ENCODE measurements at places on chromosomes 7 and 10.

GRCh38 chr7:121397822-121398221 is 1.7 kb upstream of the FAM3C start:
- no peak for DNase-seq

GRCh38 chr7:93821463-93821862 is 69.1 kb downstream of the TFPI2 start:
- DNase-seq = no peak

- no peak for DNase-seq
These were observed 188.6 kb downstream of the ZNF365 start for GRCh38 chr10:62562795-62563194.

DNA sequence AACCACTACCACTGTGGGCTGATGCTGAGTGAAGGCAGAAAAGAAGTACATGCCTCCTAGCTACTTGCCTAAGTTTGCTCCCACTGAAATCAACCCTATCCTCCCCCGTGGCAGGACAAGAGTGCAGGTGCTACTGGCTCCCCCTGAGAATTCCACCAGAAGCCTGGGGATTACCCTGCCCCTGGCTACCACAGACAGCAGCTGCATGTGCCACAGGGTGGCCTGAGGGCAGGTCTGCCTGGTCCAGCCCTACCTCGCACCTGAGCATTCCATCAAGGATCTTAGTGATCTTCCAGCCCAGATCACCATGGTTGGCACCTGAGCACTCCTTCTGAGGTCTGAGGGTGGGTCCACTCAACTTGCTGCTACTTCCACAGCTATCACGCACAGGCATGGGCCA is 176.4 kb upstream of the SMIM30 start:
- DNase-seq = no peak

- peak; percentile 68 for DNase-seq
These were observed 251.1 kb upstream of the LRRN3 start for GRCh38 chr7:110839866-110840265.

- DNase-seq = no peak
These were observed 32.3 kb downstream of the CCNY start for GRCh38 chr10:35368485-35369048.

DNA sequence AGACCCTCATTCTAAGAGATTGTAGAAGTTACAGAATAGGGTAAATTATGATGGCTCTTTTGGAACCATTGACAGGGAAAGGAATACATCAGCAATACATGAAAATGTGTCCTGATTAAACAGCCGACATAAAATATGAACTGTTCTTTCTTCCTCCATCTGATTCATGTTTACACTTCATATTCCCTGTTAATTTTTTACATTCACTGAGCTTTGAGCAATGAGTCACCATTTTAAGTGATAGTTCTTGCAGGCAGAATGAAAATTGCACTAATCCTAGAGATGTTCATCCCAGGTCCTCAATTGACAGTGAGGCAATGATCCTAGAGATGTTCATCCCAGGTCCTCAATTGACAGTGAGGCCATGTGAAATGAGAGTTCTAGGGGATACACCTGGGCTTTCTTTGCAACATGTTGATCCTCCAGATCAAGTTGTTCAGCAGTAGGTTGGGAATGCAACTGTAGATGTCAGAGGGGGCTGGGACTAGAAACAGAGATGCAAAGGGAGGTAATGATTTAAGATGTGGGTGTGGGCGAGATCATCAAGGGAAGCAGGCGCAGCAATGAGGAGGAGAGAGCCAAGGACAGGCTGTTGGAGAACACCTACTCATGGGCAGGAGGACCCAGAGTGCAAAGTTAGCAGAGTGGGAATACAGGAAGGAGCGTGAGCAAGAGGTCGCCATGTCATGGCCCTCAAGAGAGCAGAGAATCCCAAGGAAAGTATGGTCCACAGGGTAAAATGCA is 138.7 kb downstream of the ZNF365 start:
- DNase-seq = no peak

GRCh38 chr7:126750207-126750911 is 502.4 kb downstream of the GRM8 start:
- no peak for DNase-seq

GRCh38 chr7:46226860-46227259 is 305.8 kb upstream of the IGFBP3 start:
- no peak for DNase-seq

GRCh38 chr10:95430231-95430951 is 130.8 kb downstream of the SORBS1 start:
- DNase-seq = peak; percentile 30

DNA sequence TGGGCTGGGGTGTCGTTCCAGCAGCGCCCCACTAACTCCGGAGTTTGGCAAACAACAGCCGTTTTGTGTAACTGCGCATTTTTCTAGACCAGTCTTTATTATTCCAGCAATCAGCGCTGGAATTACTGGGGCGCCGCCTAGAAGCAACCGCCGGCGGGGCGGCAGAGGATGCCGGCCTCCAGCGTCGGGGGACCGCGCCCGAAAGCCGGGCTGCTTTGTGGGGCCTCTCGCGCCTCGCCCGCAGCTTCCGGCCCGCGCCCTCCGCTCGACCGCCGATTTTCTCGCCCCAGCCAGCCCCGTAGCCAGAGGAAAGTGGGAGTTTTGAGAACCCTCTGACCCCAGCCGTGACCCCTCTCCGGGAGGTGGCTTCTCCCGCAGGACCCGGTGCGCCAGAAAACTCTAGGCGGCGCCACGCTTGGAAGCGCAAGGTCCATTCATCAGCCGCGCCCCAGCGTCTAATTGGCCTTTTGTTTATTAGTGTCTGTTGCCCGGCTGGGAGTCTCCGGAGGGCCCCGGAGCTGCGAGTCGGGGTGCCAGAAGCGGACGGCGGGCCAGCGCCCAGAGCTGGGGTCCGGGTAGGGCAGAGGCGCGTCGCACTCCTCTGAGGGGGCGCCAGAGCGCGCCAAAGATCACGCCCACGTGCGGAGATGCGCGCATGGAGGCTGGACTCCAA is 10.7 kb downstream of the EMX2 start:
- DNase-seq = no peak

- no peak for DNase-seq
These were observed 27.4 kb downstream of the PILRA start for GRCh38 chr7:100400656-100401055.

DNA sequence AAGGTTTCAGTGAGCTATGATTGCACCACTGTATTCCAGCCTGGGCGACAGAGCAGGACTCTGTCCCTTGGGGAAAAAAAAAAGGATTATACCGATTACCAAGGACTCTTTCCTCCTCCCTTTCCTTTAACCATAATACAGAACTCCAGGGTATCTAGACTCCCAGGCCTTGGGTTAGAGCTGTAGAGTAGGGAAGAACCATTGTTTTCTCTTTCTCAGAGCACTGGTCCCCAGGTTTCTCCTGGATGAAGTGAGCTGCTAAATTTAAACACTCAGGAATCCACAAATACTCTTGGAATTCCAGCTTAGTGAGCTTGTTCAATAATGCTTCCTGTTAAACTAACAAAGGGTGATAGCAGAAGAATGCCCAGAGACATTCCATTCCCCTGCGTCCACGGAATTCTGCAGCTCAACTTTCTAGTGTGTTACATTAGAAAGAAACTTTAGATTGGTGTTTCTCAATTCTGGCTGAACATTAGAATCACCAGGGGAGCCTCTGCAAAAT is 14.6 kb upstream of the RPEL1 start:
- DNase-seq = no peak

DNA sequence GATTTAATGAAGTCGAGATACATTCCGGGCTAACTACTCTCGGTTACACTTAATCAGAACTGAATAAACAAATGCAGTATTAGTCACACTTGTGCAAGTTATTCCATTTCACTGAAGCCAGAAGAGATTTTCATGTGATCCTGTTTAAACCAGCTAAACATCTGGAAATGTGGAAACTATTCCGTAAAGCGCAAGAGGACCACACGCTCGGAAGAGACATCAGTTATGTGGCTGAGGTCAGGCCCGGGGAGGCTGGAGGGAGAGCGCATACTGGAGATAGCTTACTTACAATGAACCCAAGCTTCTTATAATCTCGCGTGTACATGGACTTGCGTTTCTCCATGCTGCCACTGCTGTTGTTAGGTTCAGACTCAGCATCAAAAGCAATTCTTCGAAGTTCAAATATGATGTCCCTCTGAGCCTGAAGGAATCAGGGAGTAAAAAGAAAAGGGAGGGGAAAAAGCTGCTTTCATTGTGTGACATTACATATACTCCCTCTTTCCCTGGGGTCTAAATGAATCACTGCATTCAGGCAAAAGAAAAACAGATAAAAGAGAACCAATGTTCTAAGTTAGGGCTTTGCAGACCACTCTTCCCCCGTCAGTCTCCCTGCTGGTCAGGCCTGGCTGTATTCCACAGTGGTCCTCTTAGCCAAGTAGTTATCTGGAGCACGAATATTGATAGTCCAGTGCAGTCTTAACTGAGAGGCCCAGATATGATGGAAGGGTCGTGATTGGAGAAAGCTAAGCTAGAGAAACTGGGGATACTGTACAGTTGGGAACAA is 237.4 kb downstream of the ELMO1 start:
- no peak for DNase-seq

GRCh38 chr10:66390926-66391325 is 534.9 kb upstream of the LRRTM3 start:
- DNase-seq = no peak

GRCh38 chr10:12018438-12019282 is 23.9 kb downstream of the UPF2 start:
- DNase-seq = no peak

DNA sequence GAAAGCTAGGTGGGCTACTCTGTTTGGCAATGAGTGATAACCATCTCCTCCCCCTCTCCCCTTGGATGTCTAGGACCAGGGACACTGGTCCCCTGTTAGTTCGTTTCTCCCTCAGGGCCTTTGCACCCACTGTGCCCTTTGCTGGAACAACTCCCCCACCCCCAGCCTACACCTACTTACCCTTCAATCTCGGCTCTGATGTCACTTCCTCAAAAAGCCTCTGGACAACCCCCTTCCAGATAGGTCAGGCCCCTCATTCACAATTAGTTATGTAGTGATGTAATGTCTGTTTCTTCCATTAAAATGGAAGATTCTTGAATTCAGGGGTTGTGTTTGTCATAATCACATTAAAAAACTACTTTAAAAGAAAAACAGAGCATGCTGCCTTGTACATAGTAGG is 152.9 kb downstream of the SNX10 start:
- no peak for DNase-seq

GRCh38 chr10:132927824-132928223 is 14.5 kb downstream of the CFAP46 start:
- DNase-seq = no peak

DNA sequence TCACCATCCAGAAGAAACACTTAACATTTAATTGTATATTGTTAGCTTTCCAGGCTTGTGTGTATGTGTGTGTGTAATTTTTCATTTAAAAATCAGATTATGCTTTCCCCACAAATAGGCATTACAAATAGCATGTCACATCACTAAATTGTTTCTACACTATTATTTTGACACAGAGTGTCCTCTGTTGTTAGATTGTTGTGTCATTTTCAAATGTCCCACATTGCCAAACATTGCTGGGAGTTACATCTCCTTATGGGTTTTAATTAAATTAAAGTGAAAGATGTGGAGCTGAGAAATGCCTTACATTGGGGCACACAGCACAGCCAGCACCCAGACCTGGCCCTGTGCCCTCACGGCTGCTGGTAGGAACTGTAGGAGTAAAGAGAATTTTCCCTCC is 295.6 kb downstream of the ZEB1 start:
- DNase-seq = no peak

DNA sequence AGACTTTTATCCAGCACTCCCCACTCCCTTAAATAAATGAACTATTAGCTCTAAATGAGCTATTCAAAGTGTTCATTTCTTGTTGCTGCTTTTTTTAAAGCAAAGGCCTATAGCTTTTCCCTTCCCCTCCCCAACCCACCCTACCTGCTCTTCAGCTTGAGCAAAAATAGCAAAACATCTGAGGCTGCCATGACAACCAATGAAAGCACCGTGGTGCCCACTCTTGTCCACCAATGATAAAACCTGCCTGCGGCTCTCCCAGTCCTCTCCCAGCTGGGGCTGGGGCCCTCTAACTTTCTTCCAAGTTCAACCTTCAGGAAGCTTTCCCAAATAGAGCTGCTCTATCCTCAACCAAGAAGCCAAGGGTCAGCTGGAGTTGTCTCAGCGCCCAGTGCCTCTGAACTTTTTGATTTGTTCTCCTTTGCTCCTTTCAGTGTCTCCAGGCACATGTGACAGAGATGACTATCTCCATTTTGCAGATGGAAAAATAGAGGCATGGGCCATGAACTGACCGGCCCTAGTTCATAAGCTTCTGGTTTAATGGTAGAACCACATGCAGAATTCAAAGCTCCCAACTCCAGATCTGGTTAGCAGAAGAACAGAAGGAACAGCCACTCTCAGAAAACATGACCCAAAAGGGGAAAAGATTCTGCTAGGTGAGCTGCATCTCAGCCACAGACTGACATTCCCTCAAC is 47.7 kb downstream of the PIK3AP1 start:
- DNase-seq = no peak

GRCh38 chr7:99235925-99236324 is 28.0 kb upstream of the KPNA7 start:
- DNase-seq = no peak

DNA sequence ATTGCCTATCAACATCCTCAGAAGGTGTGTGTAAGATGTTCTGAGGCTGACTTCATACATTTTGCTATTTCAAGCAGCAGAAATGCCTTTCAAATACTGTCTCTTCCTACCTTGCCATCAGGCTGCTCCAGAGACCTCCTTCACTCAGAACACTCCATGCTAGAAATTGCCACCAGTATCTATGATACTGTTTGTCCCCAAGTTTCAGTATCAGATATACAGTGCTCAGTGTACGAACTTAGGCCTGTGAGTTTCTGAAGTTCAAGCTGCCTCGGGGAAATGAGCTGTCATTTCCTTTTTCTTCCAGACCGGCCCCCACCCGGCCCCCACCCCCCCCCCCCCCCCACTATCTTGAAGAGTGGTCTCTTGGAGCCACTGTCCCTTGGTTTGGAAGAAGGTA is 373.4 kb upstream of the CHRM2 start:
- no peak for DNase-seq

GRCh38 chr7:4854916-4855315 is 6.9 kb downstream of the PAPOLB start:
- no peak for DNase-seq

- DNase-seq = no peak
These were observed 72.2 kb upstream of the DLX6 start for GRCh38 chr7:96933067-96933645.

DNA sequence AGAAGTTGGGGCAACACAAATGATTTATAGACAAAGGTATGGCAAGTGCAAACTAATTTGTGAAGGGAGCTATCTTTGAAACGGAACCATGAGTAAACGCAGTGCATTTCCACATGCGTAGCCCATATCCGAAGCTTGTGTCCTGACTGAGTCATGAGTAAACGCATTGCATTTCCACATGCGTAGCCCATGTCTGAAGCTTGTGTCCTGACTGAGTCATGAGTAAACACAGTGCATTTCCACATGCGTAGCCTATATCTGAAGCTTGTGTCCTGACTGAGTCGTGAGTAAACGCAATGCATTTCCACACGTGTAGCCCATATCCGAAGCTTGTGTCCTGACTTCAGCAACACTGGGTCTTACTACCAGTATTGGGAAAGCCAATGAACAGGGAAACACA is 95.0 kb downstream of the CELF2 start:
- no peak for DNase-seq

DNA sequence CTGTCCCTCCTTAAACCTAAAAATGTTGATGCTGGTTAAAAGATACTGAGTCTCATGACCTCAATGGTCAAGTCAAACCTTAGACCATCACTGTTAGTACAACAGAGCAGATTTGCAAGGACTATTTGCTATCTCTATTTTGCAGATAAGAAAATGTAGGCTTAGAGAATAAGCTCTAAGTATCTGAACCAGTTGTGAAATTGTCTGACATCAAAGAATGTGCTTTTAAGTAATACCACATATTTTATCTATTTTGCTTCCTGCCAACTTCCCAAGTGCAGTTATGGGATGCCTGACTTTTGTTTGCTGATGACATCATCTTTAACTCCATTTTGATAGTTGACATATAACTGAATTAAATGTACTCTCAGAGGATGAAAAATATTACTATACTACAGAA is 83.6 kb upstream of the TMEM106B start:
- no peak for DNase-seq
